NCI-H69 (cell line): ENCODE measurements at places on chromosomes 2 and 18.
A peak's percentile ranks its signal among the peaks of the same experiment; 100 is the strongest.

DNA sequence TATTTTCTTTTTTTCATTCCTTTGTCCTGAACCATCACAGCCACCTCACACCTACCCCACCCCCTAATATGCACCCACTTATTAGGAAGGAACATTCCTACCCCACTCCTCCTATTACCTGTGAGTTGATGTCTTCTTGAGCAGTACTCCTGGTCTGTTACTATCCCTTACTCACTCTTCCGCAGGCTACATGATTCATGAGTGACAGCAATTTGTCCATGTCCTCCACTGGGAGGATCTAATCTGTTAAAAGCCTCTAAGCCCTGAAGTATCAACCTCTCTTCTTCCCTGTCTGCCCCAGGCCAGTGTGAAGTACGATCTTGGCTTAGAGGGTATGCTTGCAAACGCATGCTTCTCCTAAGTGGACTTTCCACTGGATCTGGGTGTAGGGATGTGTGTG is 75.6 kb upstream of the RFX8 start:
- no peak for DNase-seq

GRCh38 chr2:105437708-105438103 is 38.9 kb upstream of the FHL2 start:
- peak; percentile 15 for DNase-seq

- no peak for DNase-seq
Measured at GRCh38 chr2:239831001-239831731, 194.0 kb downstream of the NDUFA10 start.

GRCh38 chr18:37343542-37343851 is 222.1 kb downstream of the CELF4 start:
- DNase-seq: no peak

DNA sequence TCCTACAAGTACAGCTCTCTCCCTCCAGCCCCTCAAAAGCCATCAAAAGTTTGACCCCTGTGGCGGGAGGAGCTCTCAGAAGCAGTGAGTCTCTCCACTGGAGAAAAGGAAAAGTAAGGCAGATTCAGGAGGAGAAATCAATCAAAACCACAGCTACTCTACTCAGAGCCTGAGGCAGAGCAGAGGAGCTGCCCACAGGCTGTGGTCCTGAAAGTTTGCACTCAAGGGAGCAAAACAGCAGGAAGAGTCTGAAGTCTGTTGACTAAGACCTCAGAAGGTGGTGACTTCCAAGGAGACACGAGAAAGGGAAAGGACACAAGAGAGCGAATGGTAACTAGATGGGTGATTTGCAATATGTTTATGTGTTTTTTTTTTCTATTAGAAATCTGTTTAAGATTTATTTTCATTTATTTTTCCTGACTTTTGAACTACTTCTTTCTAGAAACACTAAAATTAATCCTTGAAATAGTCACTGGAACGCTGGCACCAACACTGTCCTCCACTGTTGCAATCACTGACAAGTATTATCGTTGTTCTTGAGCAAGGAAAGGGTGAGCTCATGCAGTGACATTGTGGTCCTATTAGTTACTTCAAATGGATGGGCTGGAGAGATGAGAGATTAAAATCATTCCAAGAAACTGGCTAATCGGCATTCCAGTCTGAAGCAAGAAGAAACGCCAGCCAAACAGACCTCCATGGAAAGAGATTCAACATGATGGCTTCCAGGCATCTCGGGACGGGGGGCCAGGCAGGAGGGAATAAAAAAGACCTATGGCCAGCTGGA is 35.8 kb downstream of the PID1 start:
- no peak for DNase-seq

DNA sequence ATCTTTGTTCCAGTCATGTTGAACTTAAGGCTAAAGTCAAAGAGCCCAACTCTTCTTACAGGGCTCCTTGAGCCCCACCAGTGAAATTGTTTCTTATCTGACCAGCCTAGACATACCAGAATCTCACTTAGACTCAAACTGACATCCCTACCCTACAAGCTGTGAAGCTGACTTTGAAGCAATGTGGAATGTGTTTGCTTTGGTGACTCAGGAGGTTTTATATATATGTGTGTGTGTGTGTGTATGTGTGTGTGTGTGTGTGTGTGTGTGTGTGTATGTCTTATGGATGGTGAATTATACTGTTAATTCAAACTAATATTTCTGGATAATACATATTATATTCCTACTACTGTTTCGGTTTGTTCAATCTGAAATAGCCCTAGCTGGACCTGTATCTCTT is 67.3 kb downstream of the CAMKMT start:
- DNase-seq: peak; percentile 5

- peak; percentile 82 for DNase-seq
Measured at GRCh38 chr2:135951041-135951583, 34.3 kb downstream of the DARS1 start.
